ENCODE measurements at places on chromosomes 1 and 21. TPM values are rescaled to one million over a fixed set of nuclear protein-coding genes. Genes with fewer than 3 reads are reported as not detected.

GRCh38 chr1:92484472-92485380 lies 2.0 kb downstream of the GFI1 start:
- H3K4me1 ChIP-seq = peaks cover 47% of the 10 kb centered on the region
- H3K27me3 ChIP-seq = peaks cover 85% of the 10 kb centered on the region
- peak overlapping the region; percentile 64 for H3K4me3 ChIP-seq
- DNase-seq = no peak
- H3K36me3 ChIP-seq = no peaks in the 10 kb centered on the region

- no peaks in the 10 kb centered on the region for H3K4me1 ChIP-seq
- DNase-seq = peak; percentile 61
Observed at GRCh38 chr1:54944610-54945392, 35.6 kb upstream of the TMEM61 start.

GRCh38 chr1:101506541-101507164 lies 269.8 kb downstream of the S1PR1 start:
- H3K36me3 ChIP-seq = no peaks in the 10 kb centered on the region
- no peak overlapping the region for H3K27ac ChIP-seq
- H3K4me3 ChIP-seq = no peak overlapping the region
- DNase-seq = no peak

DNA sequence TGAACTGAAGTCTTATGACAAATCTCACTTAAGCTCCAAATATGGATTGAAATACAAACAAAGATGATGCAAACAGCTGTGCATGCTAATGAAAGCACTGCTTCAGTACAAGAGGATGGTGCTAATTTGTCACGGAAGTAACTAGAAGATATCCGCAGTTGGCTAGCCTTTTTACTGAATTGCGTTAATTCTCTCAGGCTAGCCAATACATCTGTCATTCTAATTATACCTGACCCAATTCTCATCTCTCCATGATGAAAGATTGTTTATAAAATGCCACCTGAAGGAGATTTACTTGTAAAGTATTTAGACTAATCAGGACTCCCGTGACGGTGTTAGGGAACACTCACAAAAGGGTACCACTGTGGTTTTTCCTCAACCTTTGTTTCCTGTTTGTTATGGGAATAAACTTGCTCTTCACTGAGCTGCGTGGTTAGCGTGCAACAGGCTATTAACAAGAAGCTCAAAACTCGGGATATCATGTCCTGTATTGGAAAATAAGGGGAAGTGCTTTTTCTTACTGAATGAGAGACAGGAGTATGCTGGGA lies 162.5 kb downstream of the APP start:
- H3K4me3 ChIP-seq = no peak overlapping the region
- H3K27ac ChIP-seq = peak overlapping the region; percentile 34
- peaks cover 3% of the 10 kb centered on the region for H3K4me1 ChIP-seq
- no peak for DNase-seq

- no peaks in the 10 kb centered on the region for H3K27me3 ChIP-seq
- no peaks in the 10 kb centered on the region for H3K4me1 ChIP-seq
- no peak overlapping the region for H3K4me3 ChIP-seq
- peaks cover 14% of the 10 kb centered on the region for H3K36me3 ChIP-seq
- no peak overlapping the region for H3K27ac ChIP-seq
- DNase-seq = no peak
Observed at GRCh38 chr1:77584884-77585283, 97.6 kb downstream of the ZZZ3 start.

- no peak overlapping the region for H3K4me3 ChIP-seq
- H3K4me1 ChIP-seq = peaks cover 8% of the 10 kb centered on the region
- peak; percentile 22 for DNase-seq
- peak overlapping the region; percentile 65 for H3K27ac ChIP-seq
- no peaks in the 10 kb centered on the region for H3K36me3 ChIP-seq
Observed at GRCh38 chr1:212167098-212167497, 118.1 kb upstream of the PPP2R5A start.

GRCh38 chr1:10431070-10431730 lies 967 bp downstream of the CENPS start:
- H3K4me1 ChIP-seq = peaks cover 14% of the 10 kb centered on the region
- peak overlapping the region; percentile 80 for H3K4me3 ChIP-seq
- no peaks in the 10 kb centered on the region for H3K27me3 ChIP-seq
- DNase-seq = no peak

DNA sequence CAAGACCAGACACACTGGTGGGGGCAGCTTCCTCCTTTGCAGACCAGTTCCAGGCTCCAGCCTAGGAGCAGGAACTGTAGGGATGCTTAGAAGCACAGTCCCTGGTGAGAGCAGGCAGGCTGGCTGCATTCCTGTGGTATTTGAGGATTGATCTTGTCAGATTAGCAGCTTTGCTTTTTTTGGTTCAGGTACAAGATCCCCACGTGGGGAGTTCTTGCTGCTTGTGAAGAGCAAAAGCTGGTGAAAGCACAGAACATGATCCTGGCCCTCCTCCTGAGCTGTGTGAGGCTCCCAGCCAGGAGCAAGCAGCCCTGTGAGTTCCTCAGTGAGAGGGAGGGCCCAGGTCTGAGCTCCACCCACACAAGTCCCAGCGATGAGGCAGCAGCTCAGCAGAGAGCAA lies 75.3 kb upstream of the ARTN start:
- no peaks in the 10 kb centered on the region for H3K36me3 ChIP-seq
- H3K27ac ChIP-seq = peak overlapping the region; percentile 52
- peak; percentile 72 for DNase-seq
- H3K4me1 ChIP-seq = peaks cover 32% of the 10 kb centered on the region
- no peaks in the 10 kb centered on the region for H3K27me3 ChIP-seq
- H3K4me3 ChIP-seq = no peak overlapping the region

- H3K27me3 ChIP-seq = no peaks in the 10 kb centered on the region
- H3K4me3 ChIP-seq = no peak overlapping the region
- H3K4me1 ChIP-seq = peaks cover 16% of the 10 kb centered on the region
- H3K27ac ChIP-seq = no peak overlapping the region
- peaks cover 23% of the 10 kb centered on the region for H3K36me3 ChIP-seq
Observed at GRCh38 chr1:6683434-6683833, 18.2 kb downstream of the DNAJC11 start.

- H3K4me1 ChIP-seq = no peaks in the 10 kb centered on the region
- H3K27ac ChIP-seq = no peak overlapping the region
- DNase-seq = no peak
- H3K36me3 ChIP-seq = no peaks in the 10 kb centered on the region
- no peaks in the 10 kb centered on the region for H3K27me3 ChIP-seq
Observed at GRCh38 chr1:210496063-210496462, 167.4 kb downstream of the HHAT start.

DNA sequence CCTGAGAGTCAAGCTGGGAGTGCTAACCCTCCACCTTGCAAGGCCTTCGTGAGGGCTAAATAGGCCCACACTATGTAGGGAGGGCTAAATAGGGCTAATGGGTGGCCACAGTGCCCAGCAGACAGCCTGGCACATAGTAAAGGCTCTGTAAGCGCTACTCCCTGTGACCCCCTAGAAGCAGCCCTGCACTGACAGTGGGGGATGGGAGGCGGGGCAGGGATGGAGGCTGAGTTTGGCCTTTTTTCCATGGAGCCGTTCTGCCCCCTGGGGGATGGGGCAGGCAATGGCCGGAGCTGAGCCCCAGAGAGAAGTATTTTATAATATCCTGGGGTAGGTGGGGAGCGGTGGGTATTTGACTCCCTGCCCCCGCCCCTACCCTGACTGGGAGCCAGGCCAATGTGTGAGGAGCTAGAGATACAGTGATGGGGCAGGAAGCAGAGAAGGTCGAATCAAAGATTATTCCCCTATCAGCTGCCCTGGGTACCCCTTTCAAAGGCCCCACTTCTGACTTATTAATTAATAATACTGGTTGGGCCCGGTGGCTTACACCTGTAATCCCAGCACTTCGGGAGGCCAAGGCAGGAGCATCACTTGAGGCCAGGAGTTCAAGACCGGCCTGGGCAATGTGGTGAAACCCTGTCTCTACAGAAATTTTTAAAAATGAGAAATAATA lies 42.3 kb downstream of the LACTBL1 start:
- no peaks in the 10 kb centered on the region for H3K4me1 ChIP-seq
- DNase-seq = no peak
- H3K36me3 ChIP-seq = no peaks in the 10 kb centered on the region
- no peak overlapping the region for H3K27ac ChIP-seq

GRCh38 chr1:198185759-198186158 lies 29.0 kb downstream of the NEK7 start:
- H3K4me1 ChIP-seq = peaks cover 75% of the 10 kb centered on the region
- no peak for DNase-seq
- H3K27ac ChIP-seq = no peak overlapping the region
- H3K27me3 ChIP-seq = no peaks in the 10 kb centered on the region
- no peak overlapping the region for H3K4me3 ChIP-seq
- H3K36me3 ChIP-seq = no peaks in the 10 kb centered on the region

DNA sequence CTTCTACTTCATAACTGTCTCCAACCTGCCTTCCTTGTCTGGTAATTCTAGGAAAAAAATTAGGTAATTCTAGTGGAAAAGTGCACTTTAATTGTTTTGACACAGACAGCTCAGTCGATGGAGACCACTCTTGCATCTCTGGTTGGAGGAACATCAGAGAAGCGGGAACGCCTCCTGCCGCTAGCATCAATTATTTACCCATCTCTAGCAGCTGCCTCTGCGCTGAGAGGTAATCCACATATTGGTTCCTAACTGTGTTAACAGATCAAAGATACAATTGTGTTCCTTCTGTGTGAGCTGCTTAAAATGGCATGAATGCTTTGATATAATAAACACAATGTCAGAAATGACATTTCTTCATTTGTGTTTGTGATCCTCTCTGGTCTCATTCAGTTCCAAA lies 33.3 kb downstream of the C2CD2 start:
- H3K27ac ChIP-seq = no peak overlapping the region
- H3K4me1 ChIP-seq = peaks cover 5% of the 10 kb centered on the region
- H3K4me3 ChIP-seq = no peak overlapping the region
- no peaks in the 10 kb centered on the region for H3K27me3 ChIP-seq
- no peaks in the 10 kb centered on the region for H3K36me3 ChIP-seq

- H3K27ac ChIP-seq = no peak overlapping the region
- no peaks in the 10 kb centered on the region for H3K4me1 ChIP-seq
- H3K27me3 ChIP-seq = no peaks in the 10 kb centered on the region
- no peak for DNase-seq
- H3K4me3 ChIP-seq = no peak overlapping the region
- no peaks in the 10 kb centered on the region for H3K36me3 ChIP-seq
Observed at GRCh38 chr1:199687321-199687720, 340.2 kb upstream of the NR5A2 start.

Gene SELENBP1
- total RNA-seq = 47.6 TPM

Gene KDF1
- 0.15 TPM for total RNA-seq

Gene KRTAP20-2
- total RNA-seq = not detected

Gene FMO5
- 0.95 TPM for total RNA-seq

Gene LINGO4
- total RNA-seq = 24.5 TPM

Gene FCRL4
- total RNA-seq = not detected
